ENCODE measurements at places on chromosomes 13 and 19.
A peak's percentile ranks its signal among the peaks of the same experiment; 100 is the strongest.

DNA sequence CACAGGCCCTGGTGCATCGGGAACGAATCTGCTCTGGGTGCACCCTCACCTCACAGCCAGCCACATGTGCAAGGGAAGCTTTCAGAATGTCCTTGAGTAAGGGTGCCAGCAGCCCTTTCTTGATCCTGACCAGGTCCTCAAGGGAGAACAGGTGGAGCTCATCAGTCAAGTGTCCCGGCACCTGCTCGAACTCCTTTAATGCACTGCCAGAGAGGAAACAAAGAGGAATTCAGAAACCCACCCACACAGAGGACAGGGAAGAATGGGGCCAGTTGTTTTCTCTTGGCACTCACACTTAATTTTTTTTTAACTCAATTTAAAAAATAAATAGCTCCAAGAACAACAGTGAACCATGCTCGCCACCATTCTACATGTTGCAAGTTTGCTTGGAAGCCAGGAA is 41.7 kb downstream of the RUBCNL start:
- no peak for DNase-seq

DNA sequence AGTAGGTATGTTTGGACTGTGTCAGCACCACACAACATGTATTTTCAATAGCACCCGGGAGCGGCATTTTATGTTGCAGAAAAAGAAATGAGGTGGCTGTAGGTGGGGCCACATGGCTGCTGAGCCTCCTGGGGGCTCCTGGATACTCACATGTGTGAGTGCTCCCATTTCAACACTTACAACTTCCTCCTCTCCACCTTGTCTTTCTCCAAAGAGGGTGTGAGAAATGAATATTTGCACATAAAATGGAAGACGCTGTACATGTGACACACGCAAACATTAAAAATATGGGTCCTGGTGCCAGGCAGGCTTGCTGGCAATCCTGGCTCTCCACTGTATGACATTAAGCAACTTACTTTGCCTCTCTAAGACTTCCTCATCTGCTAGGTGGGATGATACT is 222.1 kb downstream of the DCLK1 start:
- DNase-seq, result no peak

GRCh38 chr19:8567522-8568172 is 9.6 kb downstream of the MYO1F start:
- DNase-seq, result no peak

DNA sequence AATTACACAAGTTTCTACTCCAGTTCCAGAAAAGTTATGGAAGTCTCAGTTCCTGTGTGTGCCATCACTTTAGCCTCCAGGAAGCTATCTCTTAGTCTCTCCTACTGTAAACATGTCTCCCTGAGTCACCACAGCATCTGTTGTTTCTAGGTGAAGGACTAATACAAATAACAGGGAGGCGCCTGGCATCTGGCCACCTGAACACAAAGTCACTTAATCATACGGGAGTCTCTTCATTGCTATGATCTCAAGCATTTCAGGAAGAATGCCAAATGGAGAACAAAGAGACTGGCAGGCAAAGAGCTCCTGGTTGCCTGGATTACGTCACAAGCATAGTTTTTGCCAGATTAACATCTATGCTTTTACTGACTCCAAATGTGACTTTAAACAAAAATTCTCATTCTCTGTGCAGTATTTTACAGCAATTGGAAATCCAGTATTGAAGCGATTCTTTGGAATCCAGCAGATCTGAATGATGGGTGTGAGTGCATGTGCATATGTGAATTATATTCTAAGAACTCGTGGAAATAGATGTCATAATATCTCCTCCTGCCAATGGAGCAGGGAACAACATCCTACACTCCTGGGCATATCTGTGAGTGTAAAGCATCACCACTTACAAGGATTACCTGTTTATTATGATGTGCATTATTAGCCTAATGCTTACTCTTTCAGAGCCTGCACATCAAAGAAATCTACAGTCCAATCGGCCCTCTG is 572.8 kb downstream of the PCDH9 start:
- peak; percentile 8 for DNase-seq

- DNase-seq, result no peak
Observed at GRCh38 chr19:7900931-7901330, 2.7 kb upstream of the MAP2K7 start.

DNA sequence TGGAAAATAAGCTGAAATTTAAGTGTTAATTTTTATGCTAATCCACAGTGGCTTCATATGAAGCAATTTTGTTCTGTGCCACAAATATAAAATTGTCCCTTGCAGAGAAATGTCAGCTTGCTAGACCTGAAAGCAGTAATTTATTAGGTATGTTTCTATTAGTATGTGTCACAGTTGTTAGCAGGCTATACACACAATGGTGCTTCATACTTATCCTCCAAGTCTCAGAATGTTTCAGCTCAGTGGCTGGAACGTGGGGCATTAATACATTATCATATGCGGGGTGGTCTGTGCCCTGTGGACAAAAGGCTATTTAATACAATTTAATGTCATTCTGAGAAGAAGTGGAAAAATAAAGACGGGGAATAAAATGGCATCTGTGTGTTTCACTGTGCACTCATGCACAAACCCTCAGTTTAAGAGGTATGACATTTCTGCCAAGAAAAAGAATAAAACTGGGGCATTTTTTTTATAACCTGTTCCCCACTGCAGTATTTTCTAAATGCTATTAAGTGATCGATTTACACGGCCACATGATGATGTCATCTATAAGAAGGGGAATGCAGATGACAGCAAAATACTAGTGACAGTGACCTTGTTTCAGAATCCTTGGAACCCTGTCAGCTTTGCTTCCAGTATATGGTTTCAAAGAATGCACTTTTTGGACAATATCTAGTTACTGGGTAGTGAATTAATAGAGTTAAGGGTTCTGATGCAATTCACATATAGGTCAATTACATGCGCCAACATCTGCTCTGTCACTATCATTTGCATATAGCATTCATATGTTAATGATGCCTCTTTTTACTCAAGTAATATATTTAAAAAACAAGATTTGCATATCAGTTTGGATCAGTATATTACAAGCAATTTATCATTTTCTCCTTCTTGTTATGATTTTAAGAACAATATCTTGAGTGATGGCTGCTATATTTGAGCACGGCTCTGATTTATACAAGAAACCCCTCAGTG is 21.2 kb upstream of the ZNF536 start:
- DNase-seq, result peak; percentile 24

DNA sequence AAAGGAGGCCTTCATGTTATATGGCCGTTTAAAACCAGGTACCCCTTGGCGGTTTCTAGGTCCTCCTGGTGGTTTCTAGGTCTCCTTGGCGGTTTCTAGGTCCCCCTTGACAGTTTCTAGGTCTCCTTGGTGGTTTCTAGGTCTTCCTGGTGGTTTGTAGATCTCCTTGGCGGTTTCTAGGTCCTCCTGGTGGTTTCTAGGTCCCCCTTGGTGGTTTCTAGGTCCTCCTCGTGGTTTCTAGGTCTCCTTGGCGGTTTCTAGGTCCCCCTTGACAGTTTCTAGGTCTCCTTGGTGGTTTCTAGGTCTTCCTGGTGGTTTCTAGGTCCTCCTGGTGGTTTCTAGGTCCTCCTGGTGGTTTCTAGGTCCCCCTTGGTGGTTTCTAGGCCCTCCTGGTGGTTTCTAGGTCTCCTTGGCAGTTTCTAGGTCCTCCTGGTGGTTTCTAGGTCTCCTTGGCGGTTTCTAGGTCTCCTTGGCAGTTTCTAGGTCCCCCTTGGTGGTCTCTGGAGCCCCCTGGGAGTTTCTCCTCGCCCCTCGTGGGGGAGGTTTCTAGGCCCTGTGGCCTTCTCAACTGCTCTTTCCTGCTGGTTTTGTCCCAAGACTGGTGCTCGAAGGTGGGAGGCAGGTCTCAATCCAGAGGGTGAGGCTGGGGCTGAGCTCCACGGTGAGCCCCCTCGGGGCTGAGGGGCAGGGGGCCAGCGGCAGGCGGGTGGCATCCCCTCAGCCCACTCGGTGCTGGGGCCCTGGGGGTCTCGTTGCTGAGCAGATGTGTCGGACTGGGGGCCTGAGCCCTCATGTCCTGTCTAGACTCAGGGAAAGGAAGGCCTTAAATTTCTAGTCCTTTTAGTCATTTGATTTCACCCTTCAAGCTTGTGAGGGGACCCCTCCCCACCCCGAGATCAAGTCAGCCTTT is 8.0 kb downstream of the HCN2 start:
- no peak for DNase-seq

- no peak for DNase-seq
Observed at GRCh38 chr13:46526740-46527139, 26.2 kb upstream of the LRCH1 start.

- peak; percentile 48 for DNase-seq
Observed at GRCh38 chr19:11321191-11322126, 18.0 kb downstream of the RAB3D start.
